ENCODE measurements at places on chromosomes 11 and 22.

- DNase-seq, result no peak
Observed at GRCh38 chr11:2402890-2403645, 2.5 kb downstream of the TSSC4 start.

GRCh38 chr11:79371724-79372123, 69.1 kb downstream of the TENM4 start:
- no peak for DNase-seq

DNA sequence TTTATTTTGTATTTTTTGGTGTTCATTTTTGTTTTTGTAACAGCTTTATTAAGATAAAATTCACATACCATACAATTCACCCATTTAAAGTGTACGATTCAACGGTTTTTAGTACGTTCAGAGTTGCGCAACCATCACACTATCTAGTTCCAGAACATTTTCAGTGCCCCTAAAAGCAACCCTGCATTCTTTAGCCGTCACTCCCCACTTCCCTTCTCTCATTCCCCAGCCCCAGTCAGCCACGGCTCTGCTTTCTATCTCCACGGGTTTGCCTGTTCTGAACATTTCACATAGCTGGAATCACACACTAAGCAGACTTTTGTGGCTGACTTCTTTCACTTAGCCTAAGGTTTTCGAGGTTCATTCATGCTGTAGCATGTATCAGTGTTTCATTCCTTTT, 9.6 kb upstream of the KCNQ1OT1 start:
- no peak for DNase-seq

DNA sequence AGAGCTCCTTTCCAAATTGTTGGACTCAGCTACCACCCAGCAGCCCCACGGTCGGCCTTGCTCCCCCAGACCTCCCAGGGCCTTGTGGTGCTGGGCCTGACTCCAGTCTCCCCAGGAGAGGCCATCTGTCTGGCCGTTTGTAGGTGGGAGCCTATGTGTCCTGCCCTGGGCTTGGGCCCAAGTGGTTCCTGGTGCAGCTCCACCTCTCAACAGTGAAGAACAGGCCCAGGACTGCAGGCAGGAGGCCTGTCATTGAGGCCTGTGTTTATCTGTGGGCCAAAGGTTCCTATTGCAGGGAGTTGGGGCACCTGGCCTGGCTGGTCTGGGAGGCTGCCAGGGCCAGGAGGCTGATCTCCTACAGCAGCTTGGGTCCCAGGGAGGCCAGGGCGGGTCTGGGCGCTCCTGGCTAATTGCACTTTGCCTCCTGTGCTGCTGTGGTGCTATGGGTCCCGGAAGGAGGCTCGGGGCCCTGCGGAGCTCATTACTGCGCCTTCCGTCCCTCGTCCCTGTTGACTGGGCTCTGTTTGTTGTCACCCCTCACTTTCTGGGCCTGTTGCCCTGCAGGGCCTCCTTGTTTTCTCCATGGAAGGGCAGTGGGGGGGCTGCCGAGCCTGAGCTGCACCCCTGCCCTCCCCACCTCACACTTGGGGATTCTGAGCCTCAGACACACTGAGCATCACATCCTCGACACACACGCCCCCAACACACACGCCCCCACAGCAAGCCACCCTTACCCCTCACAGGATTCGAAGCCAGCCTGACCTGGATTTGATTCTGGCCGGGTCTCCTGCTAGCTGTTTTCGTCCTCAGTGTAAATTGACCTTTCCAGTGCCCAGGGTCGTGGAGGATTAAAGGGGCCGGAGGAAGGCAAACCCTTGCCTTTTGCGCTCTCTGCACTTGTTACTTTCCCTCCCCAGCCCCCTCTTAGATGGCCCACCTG, 6.8 kb upstream of the OMP start:
- no peak for DNase-seq

Measured in stimulated activated CD4-positive, alpha-beta T cell treated with anti-CD3 and anti-CD28 coated beads, Interleukin-15, amount 100 ng/mL, for 48 hours (primary cell).